ENCODE measurements at places on chromosomes 7 and 10. TPM values are rescaled to one million over a fixed set of nuclear protein-coding genes. Genes with fewer than 3 reads are reported as not detected.

DNA sequence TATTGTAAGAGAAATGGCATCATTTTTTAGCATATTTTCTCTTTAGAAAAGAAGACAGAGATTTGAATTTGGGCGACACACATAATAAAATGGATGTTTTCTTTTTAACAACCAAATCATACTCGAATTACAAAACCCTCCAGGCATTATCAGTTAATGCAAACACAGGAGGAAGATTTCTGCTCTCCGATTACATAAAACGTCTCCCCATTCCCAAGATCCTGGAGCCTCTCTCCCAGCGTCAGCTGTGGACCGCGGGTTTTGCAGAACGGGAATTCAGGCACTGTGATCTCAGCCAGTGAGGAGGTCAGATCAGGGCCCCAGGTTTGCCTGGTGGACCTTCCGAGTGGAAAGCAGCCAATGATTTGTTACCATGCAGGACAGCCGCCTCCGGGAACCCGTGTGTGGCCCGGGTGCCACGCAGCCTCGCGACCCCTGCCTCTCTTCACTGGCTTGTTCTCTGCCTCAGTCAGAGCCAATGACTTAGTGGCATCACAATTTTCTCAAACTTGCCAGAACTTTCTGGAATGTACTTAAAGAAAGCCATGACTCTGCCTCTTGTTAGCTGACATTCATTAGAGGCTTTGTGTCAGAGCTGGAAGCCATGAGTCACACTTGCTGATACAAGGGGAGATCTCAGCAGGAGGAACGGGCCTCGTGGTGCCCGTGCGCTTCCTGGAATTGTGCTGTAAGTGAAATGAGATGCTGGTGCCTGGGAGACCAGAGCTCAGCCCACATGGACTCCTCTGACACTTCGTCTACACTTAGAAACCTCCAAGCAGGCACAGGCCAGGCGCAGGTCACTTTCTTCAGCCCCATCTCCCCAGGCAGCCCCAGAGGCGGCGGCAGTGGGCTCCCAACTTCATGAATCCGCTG, 246.1 kb downstream of the KLF6 start:
- DNase-seq, result no peak
- H3K4me3 ChIP-seq, result no peak overlapping the region
- H3K27ac ChIP-seq, result no peak overlapping the region

DNA sequence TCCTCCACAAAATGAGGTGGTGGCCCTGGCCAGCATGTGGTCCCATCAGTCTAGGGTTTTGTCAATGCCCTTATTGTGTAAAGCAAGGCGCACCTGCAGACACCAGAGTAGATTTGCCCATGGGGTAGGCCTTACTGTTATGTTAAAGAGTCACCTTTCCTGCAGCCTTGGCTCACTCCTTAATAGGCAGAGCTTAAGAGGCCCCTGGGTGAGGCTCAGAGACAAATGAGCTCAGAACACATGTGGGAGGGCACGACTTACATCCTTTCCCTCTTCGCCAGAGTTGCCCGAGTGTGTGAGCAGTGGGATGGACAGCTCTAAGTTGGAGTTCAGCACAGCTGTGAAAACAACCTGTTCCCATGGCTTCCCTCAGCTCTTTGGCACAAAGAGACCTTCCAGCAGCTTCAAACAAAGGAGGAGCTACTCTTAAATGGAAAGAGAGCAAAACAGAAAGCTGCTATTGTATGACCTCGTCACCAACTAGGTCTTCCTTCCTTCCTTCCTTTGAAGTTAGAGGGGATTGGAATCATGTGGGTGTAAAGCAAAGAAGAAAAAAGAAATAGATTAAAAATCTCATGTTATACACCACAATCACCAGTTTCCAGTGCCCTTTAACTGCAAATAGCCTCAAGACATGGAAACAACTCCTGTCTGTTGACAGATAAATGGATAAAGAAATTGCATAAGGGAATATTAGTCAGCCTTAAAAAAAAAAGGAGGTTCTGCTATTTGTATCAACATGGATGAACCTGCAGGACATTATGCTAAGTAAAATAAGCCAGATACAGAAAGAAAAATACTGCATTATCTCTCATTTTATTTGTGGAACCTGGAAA, 11.9 kb upstream of the XPNPEP1 start:
- DNase-seq, result peak; percentile 20
- H3K4me3 ChIP-seq, result peak overlapping the region; percentile 68
- peaks cover 40% of the 10 kb centered on the region for H3K4me1 ChIP-seq
- H3K27me3 ChIP-seq, result no peaks in the 10 kb centered on the region

DNA sequence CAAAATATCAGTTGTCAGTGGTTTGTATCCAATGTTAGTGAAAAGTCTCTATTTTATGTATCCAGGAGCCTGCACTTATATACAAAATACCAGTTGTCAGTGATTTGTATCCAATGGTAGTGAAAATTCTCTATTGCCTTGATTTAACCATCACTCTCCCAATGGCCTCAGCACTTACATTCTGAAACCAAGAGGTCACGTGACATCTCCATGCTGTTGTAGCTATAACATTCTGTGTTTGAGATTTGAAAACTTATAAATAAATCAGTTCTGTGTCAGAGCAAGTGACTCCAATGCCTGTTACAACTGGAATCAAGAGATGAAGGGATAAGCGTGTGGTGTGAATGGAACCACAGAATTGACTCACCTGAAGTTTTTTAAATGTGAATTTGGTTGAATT, 30.6 kb upstream of the GATA3 start:
- H3K4me1 ChIP-seq, result peaks cover 10% of the 10 kb centered on the region
- peaks cover 10% of the 10 kb centered on the region for H3K27me3 ChIP-seq
- no peak for DNase-seq
- no peak overlapping the region for H3K4me3 ChIP-seq
- no peaks in the 10 kb centered on the region for H3K36me3 ChIP-seq

GRCh38 chr7:111937163-111937562, 269.0 kb downstream of the DOCK4 start:
- DNase-seq, result no peak
- no peaks in the 10 kb centered on the region for H3K27me3 ChIP-seq
- H3K36me3 ChIP-seq, result no peaks in the 10 kb centered on the region
- H3K27ac ChIP-seq, result no peak overlapping the region
- H3K4me3 ChIP-seq, result no peak overlapping the region

DNA sequence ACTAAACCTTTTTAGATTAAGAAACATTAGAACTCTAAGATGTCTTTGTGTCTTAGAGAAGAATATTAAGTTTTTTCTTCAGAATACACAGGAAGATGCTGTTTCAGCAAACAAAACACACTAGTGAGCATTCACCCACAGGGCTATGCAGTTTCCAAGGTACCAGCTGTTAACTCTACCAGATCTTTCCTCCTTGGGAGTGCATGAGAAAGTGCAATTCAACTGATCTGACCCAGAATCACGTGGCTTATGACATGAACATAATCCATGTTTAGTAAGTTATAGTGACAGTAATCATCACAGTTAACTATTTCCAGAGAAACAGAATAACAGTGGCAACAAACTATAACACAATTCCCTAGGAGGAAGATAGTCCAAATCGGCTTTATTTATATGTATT, 270.7 kb downstream of the CACNA2D1 start:
- no peak overlapping the region for H3K4me3 ChIP-seq
- no peaks in the 10 kb centered on the region for H3K36me3 ChIP-seq
- no peak for DNase-seq
- H3K27ac ChIP-seq, result no peak overlapping the region

GRCh38 chr7:45590679-45591057, 16.5 kb downstream of the ADCY1 start:
- no peak for DNase-seq
- H3K4me3 ChIP-seq, result no peak overlapping the region
- no peak overlapping the region for H3K27ac ChIP-seq
- no peaks in the 10 kb centered on the region for H3K4me1 ChIP-seq
- H3K27me3 ChIP-seq, result no peaks in the 10 kb centered on the region

- H3K4me1 ChIP-seq, result peaks cover 1% of the 10 kb centered on the region
- DNase-seq, result no peak
- H3K27ac ChIP-seq, result no peak overlapping the region
- H3K36me3 ChIP-seq, result peaks cover 5% of the 10 kb centered on the region
Measured at GRCh38 chr10:260819-261429, 125.7 kb downstream of the ZMYND11 start.

DNA sequence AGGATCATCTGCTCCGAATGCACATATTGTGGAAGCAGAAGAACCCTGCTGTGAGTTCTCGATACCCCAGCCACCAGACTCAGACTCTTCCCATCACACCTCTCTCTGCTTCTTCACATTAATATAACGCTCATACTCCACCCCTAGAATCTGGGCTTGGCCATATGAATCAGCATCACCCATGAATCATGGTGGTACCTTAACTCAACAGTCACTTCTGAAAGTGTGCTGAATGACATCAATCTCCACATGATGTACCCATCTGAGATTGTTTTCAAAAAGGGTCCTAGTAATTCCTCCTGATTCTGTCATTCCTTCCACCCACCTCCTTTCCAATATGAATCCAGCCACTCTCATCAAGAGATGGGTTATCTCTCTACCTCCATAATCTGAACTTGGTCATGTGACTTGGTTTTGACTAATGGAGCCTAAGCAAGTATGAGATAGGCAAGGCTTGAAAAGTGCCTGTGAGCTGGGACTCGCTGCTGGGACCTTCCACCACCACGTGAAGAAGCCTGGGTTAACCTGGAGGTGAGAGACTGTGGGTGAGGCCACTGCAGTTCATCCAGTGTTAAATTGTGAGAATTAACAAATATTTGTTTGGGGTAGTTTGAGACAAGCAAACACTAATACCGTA, 15.4 kb downstream of the YWHAG start:
- DNase-seq, result no peak
- H3K27me3 ChIP-seq, result no peaks in the 10 kb centered on the region
- H3K4me3 ChIP-seq, result no peak overlapping the region
- H3K4me1 ChIP-seq, result peaks cover 61% of the 10 kb centered on the region
- H3K36me3 ChIP-seq, result peaks cover 71% of the 10 kb centered on the region
- H3K27ac ChIP-seq, result no peak overlapping the region

GRCh38 chr7:127504715-127505114, 80.7 kb downstream of the GCC1 start:
- no peaks in the 10 kb centered on the region for H3K36me3 ChIP-seq
- no peak overlapping the region for H3K4me3 ChIP-seq
- peaks cover 26% of the 10 kb centered on the region for H3K27me3 ChIP-seq
- no peak overlapping the region for H3K27ac ChIP-seq
- H3K4me1 ChIP-seq, result peaks cover 3% of the 10 kb centered on the region

GRCh38 chr7:92448205-92448747, 994 bp downstream of the GATAD1 start:
- H3K36me3 ChIP-seq, result peaks cover 11% of the 10 kb centered on the region
- H3K4me1 ChIP-seq, result peaks cover 17% of the 10 kb centered on the region
- peak overlapping the region; percentile 97 for H3K27ac ChIP-seq
- no peaks in the 10 kb centered on the region for H3K27me3 ChIP-seq

- H3K36me3 ChIP-seq, result peaks cover 23% of the 10 kb centered on the region
- peak overlapping the region; percentile 100 for H3K27ac ChIP-seq
- peak overlapping the region; percentile 97 for H3K4me3 ChIP-seq
- H3K27me3 ChIP-seq, result no peaks in the 10 kb centered on the region
- H3K4me1 ChIP-seq, result peaks cover 43% of the 10 kb centered on the region
Measured at GRCh38 chr10:75209086-75209920, 1.3 kb upstream of the VDAC2 start.

DNA sequence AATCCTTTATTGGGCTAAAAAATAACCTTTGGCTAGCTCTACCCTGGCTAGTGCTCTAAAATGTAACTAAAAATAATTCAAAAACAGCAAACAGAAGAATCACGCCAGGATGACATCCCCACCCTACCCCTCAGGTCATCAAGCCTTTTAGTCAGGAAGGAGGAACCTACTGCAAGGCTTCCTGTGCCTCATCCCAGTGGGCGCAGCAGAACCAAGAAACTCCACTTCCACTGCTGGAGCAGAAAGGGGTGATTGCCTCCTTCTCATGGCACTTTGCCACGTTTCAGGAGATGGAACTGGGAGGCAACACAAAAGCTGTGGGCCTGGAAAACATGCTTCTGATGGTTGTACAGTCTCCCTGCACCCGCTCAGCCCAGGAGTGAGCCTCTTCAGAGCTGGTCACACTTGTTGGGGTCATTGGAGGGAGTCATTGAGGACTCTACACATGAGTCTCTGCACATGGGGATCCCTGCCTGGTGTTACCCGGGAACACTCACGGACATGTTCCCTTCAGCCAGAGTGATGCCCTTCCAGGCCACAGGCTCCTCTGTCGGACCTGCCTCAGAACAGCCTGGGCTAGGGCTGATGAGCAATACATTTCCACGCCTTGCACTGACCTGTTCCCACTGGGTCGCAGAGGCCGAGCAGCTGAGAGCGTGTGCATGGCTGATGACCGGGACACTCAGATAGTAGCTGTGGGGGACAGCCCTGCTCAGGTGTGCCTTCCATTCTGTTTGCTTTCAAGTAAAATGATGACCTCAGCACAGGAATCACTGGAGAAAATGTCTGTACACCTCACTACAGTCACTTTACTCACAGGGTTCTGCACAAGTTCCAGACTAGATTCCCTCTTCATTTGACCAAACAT, 355.3 kb downstream of the FGFR2 start:
- H3K36me3 ChIP-seq, result no peaks in the 10 kb centered on the region
- no peak overlapping the region for H3K27ac ChIP-seq
- H3K4me3 ChIP-seq, result no peak overlapping the region
- no peaks in the 10 kb centered on the region for H3K4me1 ChIP-seq
- peaks cover 4% of the 10 kb centered on the region for H3K27me3 ChIP-seq
- DNase-seq, result no peak

- peaks cover 49% of the 10 kb centered on the region for H3K36me3 ChIP-seq
- H3K4me3 ChIP-seq, result no peak overlapping the region
- H3K27ac ChIP-seq, result no peak overlapping the region
- H3K27me3 ChIP-seq, result no peaks in the 10 kb centered on the region
- no peak for DNase-seq
Measured at GRCh38 chr10:69398466-69398865, 18.3 kb downstream of the TACR2 start.

- H3K4me3 ChIP-seq, result no peak overlapping the region
- no peaks in the 10 kb centered on the region for H3K4me1 ChIP-seq
- no peak overlapping the region for H3K27ac ChIP-seq
Measured at GRCh38 chr7:8480527-8480926, 47.1 kb downstream of the NXPH1 start.

Gene CPVL
- not detected for total RNA-seq

Gene ZSCAN21
- total RNA-seq, result 6.6 TPM

Gene GOLGA7B
- total RNA-seq, result 12.2 TPM

Gene FOXI2
- total RNA-seq, result not detected

Gene DKK1
- not detected for total RNA-seq

Gene UTF1
- total RNA-seq, result not detected

Gene CYP2C19
- total RNA-seq, result not detected

Gene PRKG1
- total RNA-seq, result not detected
